NCI-H2171 (cell line): ENCODE measurements at places on chromosomes 7 and 10.

DNA sequence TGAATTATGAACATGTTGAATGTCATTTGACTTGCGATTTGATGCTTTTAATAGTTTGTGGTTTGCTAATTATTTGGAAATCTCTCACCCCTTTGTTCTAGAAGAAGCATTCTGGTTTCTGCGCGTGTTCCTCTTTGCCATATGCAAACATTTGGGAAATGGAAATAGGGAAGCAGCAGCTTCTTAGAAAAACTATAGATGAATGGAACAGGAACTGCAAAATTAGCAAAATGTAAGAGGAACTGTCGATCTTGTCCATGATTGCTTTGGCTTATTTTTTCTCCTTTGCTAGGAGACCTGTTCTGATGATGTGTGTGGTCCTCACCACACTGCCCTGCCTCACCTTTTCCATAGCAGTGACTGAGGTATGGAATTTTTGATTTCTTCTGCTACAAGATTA, 19.0 kb downstream of the TMEM236 start:
- no peak for DNase-seq

- no peak for DNase-seq
These were observed 46.7 kb upstream of the SPOCK2 start for GRCh38 chr10:72134785-72135767.

- no peak for DNase-seq
These were observed 43.3 kb upstream of the MTURN start for GRCh38 chr7:30091491-30091912.

- no peak for DNase-seq
These were observed 308.0 kb downstream of the EXOC4 start for GRCh38 chr7:133560900-133561299.

GRCh38 chr7:5597772-5598171, 174.1 kb upstream of the TNRC18 start:
- no peak for DNase-seq

GRCh38 chr10:77179015-77179695, 458.5 kb downstream of the KCNMA1 start:
- no peak for DNase-seq

GRCh38 chr10:132404169-132404880, 7.3 kb downstream of the PWWP2B start:
- no peak for DNase-seq

DNA sequence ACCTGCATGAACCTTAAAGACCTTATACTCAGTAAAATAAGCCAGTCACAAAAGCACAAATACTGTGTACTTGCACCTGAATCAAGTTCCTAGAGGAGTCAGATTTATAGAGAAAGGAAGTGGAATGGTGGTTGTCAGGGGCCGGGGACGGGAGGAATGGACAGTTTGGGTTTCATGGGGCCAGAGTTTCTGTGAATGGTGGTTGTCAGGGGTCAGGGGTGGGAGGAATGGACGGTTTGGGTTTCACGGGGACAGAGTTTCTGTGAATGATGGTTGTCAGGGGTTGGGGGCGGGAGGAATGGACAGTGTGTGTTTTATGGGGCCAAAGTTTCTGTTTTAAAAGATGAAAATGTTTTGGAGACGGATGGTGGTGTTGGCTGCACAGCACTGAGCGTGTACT, 260.0 kb upstream of the MKI67 start:
- DNase-seq = no peak

GRCh38 chr10:97915346-97916131, 65.9 kb downstream of the GOLGA7B start:
- peak; percentile 31 for DNase-seq

DNA sequence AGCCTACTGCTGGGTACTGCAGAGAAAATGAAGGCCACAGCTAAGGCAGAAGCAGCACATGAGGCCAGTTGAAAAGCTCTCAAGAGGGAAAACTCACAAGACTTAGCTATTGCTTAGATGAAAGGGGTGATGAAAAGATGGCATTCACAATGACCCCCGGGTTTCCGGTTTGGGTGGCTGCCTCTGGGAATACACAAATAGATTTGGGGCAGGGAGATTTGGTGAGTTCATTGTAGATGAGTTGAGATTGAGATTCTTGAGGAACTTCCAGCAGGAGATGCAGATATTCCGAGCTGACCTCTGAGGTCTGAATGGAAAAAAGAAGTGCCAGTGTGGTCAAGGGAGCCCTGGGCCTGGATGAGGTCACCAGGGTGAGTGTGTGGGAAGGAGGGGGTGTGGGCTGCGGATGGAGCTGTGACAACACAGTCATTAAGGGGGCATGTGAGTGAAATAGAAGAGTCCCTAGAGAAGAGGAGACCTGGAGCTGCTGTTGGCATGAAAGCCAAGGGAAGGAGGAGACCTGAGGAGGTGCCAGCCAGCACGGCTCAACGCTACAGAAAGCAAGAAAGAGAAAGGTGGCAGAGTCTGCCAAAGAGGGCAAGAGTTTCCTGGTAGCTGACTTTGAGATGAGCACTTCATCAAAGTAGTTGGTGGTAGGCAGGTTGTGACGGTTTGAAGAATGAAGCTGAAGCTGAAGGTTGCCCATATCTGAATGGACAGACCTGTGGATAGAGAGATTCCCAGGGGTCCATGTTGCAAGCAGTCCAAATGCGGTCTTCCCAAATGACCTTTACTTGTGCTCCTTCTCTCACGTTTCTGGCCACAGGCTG, 43.7 kb downstream of the HIF1AN start:
- DNase-seq = no peak

DNA sequence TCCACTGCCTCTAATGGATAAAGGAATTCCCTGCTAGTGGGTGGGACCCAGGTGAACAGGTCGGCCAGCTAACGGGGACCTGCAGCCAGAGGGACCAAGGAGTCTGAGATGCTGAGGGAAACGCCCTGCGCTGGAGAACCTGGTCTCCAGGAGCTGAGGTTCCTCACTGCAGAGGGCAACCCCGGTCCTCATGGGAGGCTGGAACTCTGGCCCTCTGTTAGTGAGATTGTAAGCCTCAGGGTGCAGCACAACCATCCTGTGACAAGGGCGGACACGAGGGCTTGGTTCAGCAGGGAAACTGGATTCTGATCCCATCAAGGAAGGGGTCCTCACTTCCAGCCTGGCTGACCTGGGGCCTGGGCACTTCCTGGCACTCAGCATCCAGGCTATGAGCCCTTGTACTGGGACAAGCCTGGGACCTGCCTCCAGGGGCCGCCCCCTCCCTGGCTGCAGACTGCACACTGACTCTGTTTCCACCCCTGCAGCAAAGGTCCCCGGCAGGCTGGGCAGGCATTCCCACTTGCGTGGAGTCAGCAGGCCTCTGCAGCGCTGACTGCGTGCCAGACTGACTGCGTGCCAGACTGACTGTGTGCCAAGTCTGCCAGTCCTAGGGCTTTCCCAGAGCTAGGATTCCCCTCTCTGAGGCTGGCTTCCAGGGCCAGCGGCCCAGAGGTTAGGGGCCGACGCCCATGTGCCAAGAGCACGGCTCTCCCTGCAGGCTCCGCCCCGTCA, 143.2 kb downstream of the MAPK8 start:
- no peak for DNase-seq

DNA sequence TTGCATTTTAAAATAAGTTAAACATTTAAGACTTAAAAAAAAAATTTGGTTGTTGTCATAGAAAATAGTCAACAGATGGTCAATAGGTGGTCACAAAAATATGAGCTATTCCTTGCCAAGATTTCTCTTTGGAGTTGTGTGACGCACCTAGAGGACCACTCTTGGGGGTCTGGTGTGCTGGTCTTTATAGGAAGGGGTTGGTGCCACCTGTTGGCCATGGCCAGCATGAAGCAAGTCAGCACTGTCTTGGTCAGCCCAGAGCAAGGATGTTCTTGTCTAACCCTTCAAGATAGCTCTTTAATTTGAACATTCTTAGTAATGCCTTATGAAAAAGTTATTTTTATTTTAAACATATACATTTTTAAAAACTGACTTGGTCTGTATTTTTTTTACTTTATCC, 267.9 kb upstream of the CNTNAP2 start:
- no peak for DNase-seq

DNA sequence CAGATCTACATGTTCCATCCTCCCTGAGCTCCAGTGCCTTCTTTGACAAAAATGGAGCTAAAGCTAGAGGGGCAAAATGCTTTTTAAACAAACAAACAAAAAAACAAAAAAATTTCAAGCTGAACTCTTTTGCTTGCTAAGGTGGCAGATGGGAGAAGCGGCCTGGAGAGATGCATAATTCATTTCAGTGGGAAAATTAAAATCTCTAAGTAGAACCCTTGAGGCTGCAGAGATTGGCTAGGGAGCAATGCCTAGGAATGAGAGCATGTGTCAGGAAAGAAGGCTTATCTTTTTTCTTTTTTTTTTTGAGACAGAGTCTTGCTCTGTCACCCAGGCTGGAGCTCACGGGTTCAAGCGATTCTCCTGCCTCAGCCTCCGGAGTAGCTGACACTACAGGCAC, 46.4 kb upstream of the SAMD8 start:
- DNase-seq = no peak

DNA sequence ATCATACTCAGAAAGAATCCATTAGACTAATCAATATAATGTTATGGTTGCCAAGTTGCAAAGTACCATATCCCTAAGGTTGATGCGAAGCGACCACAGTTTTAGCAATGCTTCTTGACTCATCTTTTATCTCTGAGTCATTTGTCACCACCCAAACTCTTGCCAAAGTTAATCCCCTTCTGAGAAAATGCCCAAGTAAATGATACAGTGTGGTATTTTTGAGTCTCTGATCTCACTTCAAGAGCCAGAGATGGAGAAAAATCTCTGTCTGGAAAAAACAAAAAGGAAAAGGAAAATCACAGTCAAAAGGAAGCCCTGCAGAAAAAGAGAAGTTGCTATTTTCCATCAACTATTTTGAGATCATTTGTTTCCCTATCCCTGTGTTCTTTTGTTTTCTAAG, 26.7 kb upstream of the OTUD1 start:
- no peak for DNase-seq
